ENCODE measurements at places on chromosomes 4 and X. TPM values are rescaled to one million over a fixed set of nuclear protein-coding genes. Genes with fewer than 3 reads are reported as not detected.

- DNase-seq = no peak
- H3K4me1 ChIP-seq = peaks cover 34% of the 10 kb centered on the region
- H3K27ac ChIP-seq = peak overlapping the region; percentile 85
These were observed 69.4 kb downstream of the RWDD4 start for GRCh38 chr4:183589461-183590099.

Gene TMSB15A
- total RNA-seq = not detected

- no peaks in the 10 kb centered on the region for H3K36me3 ChIP-seq
- no peak overlapping the region for H3K27ac ChIP-seq
- no peaks in the 10 kb centered on the region for H3K27me3 ChIP-seq
- H3K4me1 ChIP-seq = no peaks in the 10 kb centered on the region
- no peak overlapping the region for H3K4me3 ChIP-seq
These were observed 22.2 kb downstream of the VSIG4 start for GRCh38 chrX:66017659-66018170.

DNA sequence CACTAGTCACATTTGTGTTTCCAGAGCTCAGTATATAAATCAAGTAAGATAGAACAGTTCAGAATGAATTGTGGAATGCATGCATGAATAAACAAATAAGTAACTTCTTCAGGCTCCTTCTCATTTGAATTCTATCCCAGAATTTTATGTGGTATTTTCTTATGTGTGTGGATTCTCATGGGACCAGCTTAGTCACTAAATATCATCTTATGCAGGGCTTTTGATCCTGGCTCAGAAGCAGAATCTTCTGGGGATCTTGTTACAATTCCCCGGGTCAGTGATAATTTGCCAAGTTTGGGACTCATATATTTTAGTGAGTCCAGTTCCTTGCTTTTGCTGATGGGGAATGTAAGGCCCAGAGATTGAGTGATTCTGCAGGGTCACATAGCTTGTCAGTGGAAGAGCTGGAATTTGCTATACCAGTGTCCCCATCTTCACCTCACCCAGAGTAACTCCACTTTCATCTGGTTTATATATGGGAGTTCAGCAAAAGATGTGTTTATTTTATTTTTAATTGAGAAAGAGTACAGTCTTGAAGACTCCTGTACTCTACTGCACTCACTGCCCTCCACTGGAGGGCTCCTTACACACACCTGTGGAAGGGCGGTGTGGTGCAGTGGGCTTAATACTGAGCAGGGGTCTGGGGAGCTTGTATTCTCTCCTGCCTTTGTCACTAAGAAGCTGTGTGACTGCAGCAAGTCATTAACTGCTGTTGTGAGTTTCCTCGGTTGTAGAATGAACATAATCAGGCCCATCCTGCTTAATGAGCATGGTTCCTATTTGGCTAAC lies 198.2 kb upstream of the CXorf66 start:
- H3K36me3 ChIP-seq = no peaks in the 10 kb centered on the region
- H3K4me3 ChIP-seq = no peak overlapping the region
- DNase-seq = no peak
- no peak overlapping the region for H3K27ac ChIP-seq

- H3K27me3 ChIP-seq = no peaks in the 10 kb centered on the region
- DNase-seq = no peak
- peak overlapping the region; percentile 91 for H3K27ac ChIP-seq
These were observed 2.4 kb downstream of the CXXC4 start for GRCh38 chr4:104492183-104492771.

DNA sequence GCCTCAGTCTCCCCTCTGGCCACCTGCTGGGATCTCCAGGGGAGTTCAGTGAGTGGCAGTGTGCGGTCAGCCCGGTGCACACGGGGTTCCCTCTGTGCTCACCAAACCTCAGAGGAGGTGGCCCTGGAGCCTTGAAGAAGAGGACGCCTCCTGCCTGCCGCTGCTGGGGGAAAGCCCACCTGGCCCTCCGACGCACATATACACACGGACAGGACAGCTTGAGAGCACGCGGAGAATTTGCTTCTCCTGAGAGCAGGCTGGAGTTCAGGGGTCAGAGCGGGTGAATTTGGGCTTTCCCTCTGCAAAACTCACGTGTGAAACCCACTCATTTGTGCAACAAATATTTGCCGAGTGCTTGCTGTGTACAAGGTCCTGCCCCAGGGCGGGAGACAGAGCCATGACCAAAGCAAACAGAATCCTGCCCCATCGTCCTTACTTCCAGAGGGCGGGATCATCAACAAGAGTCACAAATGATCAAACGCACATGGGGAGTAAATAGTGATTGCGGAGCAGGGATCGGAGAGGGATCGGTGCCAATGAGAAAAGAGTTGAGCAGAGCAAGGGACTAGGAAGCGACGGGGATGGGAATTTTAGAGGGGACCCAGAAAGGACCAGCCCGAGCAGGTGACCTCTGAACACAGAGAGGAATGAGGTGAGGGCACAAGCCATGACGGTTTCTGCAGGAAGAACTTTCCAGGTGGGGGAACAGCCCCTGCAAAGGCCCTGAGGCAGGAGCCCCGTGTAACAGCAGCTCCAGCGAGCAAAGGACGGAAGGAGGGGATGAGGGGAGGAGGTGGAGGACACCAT lies 17.6 kb downstream of the BLOC1S4 start:
- H3K4me1 ChIP-seq = peaks cover 14% of the 10 kb centered on the region
- H3K4me3 ChIP-seq = no peak overlapping the region
- no peaks in the 10 kb centered on the region for H3K36me3 ChIP-seq
- H3K27ac ChIP-seq = peak overlapping the region; percentile 55
- DNase-seq = no peak
- no peaks in the 10 kb centered on the region for H3K27me3 ChIP-seq

DNA sequence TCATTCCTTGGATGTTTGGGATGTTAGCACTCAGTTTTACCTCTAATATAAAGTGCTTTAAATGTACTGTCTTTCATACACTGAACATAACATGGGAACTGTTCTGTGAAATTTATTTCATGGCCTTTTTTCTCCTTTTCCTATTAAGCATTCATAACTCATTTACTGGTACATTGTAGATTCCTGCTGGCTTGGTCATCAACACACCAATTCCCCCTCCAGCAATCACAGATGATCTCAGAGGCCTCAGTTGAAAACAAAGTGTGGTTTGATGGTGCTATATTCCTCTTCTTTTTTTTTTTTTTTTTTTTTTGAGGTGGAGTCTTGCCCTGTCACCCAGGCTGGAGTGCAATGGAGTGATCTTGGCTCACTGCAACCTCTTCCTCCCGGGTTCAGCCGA lies 61.9 kb upstream of the FAM47B start:
- no peak for DNase-seq
- H3K4me3 ChIP-seq = no peak overlapping the region
- no peaks in the 10 kb centered on the region for H3K4me1 ChIP-seq
- H3K27ac ChIP-seq = no peak overlapping the region
- no peaks in the 10 kb centered on the region for H3K27me3 ChIP-seq

- H3K36me3 ChIP-seq = no peaks in the 10 kb centered on the region
- no peak overlapping the region for H3K4me3 ChIP-seq
- H3K4me1 ChIP-seq = peaks cover 4% of the 10 kb centered on the region
- no peak overlapping the region for H3K27ac ChIP-seq
- no peak for DNase-seq
These were observed 11.6 kb upstream of the HADH start for GRCh38 chr4:107977966-107978705.

DNA sequence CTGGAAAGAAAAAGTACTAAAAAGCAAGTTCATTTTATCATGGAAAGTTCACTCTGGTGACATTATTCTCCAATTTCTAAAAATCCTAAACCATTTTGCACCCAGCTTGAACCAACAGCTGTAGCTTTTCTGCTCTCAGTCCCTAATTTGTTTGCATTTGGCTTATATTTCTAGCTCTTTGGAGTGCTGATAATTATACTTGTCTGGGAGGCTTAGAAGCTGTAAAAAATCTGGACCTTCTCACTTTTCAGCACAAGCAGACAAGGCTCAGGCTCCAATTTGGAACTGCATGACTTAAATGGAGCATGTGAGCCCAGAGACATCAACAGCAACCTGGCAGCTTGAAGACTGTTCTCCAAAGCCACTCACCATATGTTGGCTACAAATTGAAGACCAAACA lies 170.9 kb upstream of the PCDH18 start:
- H3K4me3 ChIP-seq = no peak overlapping the region
- no peaks in the 10 kb centered on the region for H3K27me3 ChIP-seq
- peaks cover 5% of the 10 kb centered on the region for H3K4me1 ChIP-seq
- H3K36me3 ChIP-seq = no peaks in the 10 kb centered on the region

Gene PSAPL1
- not detected for total RNA-seq

GRCh38 chrX:132277953-132278614 lies 58.8 kb upstream of the RAP2C start:
- no peaks in the 10 kb centered on the region for H3K27me3 ChIP-seq
- H3K27ac ChIP-seq = no peak overlapping the region
- H3K4me3 ChIP-seq = no peak overlapping the region

DNA sequence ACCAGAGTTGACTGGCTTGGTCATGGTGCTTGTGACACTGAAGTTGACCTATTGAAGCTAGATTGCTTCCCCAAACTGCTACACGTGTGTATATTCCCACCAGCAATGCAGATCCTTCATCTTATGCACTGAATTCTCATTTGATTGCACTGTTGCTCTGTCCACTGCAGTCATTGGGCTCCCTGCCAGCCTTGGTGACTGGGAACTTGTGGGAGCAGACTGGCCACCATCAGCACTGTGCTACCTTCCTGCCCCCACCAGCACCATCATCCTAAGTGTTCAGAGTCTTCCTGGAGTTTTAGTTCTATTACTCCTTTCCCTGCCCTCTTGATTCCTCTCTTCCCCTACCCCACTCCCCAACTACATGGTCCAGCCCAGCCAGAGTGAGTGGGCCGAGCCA lies 117.7 kb upstream of the PRPS2 start:
- H3K27me3 ChIP-seq = no peaks in the 10 kb centered on the region
- no peaks in the 10 kb centered on the region for H3K36me3 ChIP-seq
- H3K27ac ChIP-seq = no peak overlapping the region

Gene VGLL1
- total RNA-seq = not detected

- no peaks in the 10 kb centered on the region for H3K36me3 ChIP-seq
- no peaks in the 10 kb centered on the region for H3K4me1 ChIP-seq
- no peak overlapping the region for H3K4me3 ChIP-seq
- no peaks in the 10 kb centered on the region for H3K27me3 ChIP-seq
These were observed 163.2 kb downstream of the HS6ST2 start for GRCh38 chrX:132795181-132795580.
